ENCODE measurements at places on chromosomes 12 and 14. TPM values are rescaled to one million over a fixed set of nuclear protein-coding genes. Genes with fewer than 3 reads are reported as not detected.

The TMEM30B gene
- total RNA-seq, result 1.8 TPM

- no peak for DNase-seq
Measured at GRCh38 chr12:66210840-66211239, 21.8 kb downstream of the IRAK3 start.

DNA sequence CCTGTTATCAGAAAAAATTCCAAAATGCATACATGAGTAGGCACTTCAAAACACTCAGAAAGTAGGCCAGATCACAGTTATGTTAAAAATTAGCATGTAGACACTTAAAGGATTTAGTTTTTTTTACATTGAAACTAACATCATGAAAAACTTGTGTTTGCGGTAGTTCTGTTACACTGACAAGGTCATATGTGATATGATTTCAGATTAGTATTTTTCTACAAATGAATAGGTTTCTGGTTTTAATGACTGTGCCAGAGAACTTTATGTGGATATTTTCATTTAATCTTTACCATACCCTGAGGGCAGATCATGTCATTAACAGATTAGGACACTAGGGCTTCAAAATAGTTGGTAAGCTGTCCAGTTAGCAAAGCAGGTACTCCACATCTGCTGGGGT lies 20.7 kb downstream of the YARS2 start:
- DNase-seq, result no peak

DNA sequence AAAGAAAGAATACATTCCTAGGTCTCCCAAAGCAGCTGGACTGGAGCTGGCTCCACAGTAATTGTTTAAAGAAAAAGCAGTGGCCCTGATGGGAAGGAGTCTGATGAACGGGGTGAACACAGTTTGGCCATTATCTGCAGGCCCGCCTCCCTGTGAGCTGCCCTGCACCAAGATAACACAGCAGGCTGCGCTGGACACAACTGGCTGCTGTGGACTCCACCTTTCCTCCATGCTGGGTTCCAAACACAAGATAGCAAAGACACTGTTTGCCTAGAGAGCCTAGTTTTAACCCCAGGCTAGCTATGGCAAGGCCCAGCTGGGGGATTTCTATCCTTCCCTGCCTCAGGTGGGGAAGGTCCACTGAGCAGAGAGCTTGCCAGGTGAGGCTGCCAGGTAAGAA lies 34.6 kb downstream of the ZFP36L1 start:
- no peak for DNase-seq

GRCh38 chr12:32115404-32116104 lies 8.9 kb downstream of the BICD1 start:
- peak; percentile 96 for DNase-seq

DNA sequence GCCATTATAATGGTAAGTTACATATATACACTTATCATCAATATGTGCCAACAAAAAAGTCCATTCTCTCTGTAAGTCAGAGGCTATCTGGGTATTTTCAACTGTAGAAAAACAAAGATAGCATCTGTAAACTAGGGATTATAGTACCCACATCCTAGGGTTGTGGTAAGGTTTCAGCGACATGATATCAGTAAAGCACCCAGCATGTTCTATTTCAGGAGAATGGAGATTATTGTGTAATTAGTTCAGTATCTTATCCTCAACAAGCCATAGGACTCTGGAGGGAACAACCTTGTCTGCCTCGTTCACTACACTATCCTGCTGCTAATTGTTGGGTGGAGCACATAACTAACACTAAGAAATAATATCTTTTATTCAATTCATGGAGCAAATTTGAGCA lies 19.7 kb upstream of the CKAP4 start:
- DNase-seq, result no peak

GRCh38 chr12:47636908-47637780 lies 68.7 kb downstream of the RPAP3 start:
- DNase-seq, result no peak
